AG09319 (cell line): ENCODE measurements at places on chromosomes 5 and 9.

- no peak for DNase-seq
These were observed 31.2 kb downstream of the HTR4 start for GRCh38 chr5:148623101-148623500.

- no peak for DNase-seq
These were observed 174.1 kb downstream of the SNX18 start for GRCh38 chr5:54691656-54692055.

DNA sequence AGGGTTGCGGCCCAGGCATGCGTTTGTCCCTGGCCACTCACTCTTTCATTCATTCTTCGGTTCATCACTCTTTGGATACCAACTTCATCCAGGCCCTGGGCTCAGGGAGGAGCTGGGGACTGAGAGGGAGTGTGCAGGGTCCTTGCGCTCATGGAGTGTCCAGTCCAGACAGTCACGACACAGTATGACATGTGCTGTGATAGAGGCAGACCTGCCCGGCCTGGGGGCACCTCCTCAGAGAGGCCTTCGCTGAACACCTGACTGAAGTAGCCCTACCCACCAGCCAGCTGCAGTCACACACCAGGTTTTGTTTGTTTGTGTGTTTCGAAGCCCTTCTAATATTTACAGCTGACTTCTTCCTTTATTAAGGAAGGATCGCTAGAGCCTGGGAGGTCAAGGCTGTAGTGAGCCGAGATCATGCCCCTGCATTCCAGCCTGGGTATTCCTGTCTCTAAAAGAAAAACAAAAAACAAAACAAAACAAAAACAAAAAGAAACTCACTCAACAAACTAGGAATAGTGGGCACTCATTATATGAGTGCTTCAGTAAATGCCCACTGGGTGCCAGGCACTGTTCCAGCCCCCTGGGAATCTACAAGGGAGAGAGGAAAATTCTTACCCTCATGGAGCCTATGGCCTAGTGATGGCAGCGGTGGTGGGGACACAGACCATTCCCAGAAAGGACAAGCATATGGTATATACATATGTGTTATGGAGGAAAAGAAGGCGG is 6.3 kb upstream of the PSD2 start:
- DNase-seq: no peak

DNA sequence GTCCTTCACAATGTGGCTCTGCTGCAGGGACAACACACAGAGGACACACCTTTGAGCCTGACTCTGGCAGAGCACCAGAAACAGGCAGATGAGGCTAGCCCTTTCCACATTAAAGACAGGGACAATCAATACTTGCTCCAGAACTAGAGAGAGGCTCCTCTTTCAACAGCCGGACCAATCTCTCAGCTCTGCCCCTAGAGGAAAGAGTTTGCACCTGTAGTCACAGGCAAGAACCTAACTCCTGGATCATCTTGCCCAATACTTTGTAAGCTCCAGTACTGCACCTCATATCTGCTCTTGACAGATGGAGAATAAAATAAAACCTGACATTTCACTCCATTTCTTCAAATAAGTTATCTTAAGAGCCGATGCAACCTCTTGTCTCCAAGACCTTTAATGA is 52.1 kb downstream of the EPB41L4A start:
- DNase-seq: no peak

DNA sequence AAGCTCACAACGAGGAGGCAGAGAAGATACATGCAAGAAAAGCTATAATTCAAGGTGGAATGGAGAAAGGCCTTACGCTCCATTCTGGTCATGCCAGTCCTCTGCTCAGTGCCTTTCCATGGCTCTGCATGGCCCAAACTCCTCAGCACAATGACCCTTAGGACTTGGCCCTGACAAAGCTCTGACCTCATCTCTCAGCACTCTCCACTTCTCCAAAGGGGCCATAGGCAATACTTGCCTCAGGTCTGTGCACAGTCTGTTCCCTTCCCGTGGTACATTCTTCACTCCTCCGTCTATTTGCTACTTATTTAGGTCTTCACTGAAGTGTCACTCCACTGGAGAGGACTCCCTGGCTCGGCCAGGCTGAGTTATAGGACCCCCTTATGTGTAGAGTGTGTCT is 24.7 kb downstream of the SLC36A3 start:
- DNase-seq: no peak

DNA sequence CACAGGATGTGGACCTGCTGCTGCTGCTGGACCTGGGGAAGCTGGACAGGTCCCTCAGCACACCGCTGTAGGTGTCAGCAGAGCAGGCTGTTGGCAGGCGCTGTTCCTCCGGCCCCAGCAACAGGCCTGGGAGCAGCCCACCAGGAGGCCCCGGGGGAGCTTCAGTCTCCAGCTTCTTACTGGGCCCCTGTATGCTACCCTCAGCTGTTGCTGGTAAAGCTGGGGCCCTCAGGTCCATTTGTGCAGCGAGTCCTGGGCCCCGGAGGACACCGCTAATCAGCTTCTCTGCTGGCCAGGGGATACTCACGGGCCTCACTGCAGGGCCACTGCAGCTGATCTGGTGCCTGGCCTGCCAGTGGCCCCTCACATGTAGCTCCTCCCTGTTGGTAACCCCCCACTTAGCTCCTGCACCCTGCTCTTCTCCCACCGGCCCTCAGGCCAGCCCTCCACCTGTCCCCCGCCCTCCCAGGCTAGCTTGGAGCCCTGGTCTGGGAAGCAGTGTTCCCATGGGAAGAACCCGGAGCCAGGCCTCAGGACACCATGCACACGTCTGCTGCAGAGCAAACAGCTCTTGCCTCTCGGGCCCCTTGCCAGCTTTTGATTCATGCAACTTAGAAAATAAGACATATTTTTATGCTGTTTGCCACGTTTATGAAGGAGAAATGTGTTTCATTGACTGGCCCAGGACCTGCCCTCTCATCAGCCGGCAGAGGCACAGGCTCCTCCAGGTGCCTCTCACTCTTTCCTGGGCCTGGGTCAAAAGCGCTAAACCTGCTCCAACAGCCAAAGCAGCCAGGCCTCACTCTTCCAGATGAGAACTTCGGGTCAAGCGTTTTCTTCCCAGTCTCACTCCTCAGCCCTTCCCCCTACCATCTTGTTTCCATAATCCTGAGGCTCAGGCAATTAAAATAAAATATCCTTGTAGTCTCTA is 61.0 kb upstream of the ADAMTS2 start:
- no peak for DNase-seq

DNA sequence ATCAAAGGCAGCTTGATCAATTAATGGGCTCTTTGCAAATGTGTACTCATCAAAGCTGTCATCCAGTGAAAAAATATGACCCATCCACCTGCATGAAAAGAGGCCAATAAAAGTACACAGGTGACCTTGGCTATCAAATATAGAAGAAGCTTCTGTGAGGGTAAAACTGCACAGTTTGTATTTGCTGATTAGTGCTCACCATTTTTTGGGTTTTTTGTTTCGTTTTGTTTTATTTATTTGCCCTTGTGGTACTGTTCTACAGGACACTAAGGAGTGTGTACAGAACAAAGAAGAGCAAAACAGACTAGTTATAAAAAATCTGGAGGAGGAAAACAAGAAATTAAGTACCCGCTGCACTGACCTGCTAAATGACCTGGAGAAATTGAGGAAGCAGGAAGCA is 101.3 kb downstream of the CNTLN start:
- DNase-seq: no peak

- DNase-seq: no peak
These were observed 516.4 kb downstream of the CCDC171 start for GRCh38 chr9:16069249-16069648.

GRCh38 chr9:88072831-88073375 is 65.4 kb downstream of the SPATA31C2 start:
- no peak for DNase-seq

GRCh38 chr5:127667926-127668325 is 19.0 kb downstream of the CTXN3 start:
- DNase-seq: no peak

DNA sequence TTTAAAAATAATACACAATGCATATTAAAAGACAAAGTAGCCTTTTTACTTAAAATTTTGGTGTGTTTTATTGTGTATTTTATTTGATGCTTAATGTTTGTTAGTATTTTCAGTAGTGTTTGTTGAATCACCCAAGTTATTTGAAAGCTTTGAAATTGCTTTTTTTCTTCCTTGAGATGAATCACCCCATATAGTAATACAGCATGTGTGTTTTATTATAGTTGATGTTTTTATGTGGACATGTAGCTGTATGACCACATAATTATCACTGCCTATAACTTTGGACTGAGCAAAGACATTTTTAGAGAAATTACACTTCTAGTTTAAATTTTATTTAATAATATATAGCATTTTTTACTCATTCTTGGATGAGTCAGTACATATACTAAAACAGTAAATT is 18.0 kb downstream of the FAM174A start:
- no peak for DNase-seq

DNA sequence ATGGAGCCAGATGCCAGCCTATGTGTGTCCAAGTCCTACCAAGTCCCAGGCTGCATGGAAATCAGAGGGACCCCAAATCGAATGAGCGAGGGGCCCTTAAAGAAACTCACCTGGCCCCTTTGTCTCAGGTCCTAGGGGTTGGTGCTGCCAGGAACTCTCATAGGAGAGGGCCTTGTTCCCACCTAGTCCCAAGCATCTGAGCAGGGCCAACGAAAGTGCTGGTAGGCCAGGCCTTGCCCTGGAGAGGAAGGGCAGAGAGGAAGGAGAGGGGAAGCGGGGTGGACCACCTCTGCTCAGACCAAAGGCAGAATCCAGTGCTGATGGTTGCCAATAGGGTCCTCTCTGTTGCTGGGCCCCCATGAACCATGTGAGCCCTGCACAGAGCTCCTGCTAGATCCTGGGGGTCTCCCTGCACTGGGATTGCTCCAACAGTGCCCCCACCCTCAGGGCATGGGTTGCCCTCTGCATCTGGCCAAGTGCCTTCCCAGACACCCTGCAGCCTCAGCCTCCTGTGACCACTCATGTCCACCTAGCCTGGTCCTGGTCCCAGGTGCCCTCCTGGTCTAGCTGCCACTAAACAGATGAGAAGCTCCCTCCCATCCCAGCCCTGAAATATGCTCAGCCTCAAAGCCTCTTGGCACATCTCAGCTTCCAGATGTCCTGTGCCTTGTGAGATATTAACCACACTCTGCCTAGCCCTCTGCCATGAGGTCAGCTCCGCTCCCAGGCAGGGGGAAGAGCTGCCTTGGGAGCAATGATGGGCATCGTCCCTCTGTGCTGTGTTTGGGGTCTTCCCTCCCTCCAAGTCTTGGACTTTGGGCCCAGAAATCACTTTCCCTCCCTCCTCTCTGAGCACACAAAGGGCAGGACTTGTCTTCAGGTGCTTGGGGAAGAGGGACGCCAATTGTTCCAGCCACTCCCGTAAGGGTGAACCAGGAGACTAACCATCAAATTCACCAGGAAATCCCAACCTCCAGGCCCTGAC is 109.6 kb downstream of the ADAMTS2 start:
- DNase-seq: no peak

GRCh38 chr9:134928436-134929192 is 10.9 kb upstream of the FCN1 start:
- DNase-seq: no peak

DNA sequence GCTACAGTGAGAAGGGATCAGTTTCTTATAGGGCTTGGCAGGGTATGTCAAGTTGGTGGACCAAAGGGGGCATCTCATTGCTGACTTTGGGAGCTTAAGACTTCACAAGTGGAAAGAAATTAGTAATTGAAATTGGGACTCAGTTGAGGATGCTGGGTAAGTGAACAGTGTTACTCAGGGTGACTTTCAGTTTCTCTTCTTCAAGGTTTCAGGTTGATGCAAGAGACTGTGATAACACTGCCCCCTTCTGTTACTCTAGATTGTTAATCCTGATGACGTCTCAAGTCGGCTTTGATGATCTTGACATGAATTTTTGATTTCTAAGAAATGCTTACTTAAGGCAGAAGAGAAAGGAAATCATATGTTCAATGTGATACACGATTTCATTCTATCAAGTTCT is 21.3 kb downstream of the KCTD16 start:
- peak; percentile 53 for DNase-seq

DNA sequence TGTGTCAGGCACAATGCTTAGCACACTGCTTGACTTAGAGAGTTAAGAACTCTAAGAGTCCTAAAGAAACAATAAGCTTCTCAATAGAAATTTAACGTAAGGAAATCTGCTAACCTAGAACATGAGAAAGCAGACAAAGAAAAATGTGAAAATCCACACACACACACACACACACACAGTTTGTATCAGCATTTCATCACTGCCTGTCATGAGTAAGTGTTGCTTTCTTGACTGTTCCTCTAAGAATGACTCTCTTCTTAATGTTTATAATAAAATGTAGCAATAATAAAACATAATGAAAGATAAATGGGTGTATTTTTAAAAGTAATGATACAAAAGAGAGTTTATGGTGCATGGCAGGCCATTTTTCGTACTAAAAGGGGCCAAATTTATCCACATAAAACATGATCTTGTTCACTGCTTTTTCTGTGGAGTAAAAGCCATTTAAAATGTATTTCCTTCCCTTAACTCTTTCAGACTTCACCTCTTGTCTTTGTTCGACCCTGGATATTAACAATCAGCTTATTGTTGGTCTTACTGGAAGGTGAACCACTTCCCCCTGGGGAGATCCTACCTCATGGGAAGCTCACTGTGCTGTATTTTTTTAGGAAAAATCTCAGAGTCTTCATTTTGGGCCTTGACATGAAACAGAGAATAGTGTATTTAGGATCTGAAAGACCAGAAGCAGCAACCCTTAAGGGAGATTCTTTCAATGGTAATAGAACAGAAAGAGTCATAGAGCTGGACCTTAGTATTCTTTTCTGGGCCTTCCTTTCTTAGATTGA is 107.3 kb upstream of the ANKRD55 start:
- no peak for DNase-seq

DNA sequence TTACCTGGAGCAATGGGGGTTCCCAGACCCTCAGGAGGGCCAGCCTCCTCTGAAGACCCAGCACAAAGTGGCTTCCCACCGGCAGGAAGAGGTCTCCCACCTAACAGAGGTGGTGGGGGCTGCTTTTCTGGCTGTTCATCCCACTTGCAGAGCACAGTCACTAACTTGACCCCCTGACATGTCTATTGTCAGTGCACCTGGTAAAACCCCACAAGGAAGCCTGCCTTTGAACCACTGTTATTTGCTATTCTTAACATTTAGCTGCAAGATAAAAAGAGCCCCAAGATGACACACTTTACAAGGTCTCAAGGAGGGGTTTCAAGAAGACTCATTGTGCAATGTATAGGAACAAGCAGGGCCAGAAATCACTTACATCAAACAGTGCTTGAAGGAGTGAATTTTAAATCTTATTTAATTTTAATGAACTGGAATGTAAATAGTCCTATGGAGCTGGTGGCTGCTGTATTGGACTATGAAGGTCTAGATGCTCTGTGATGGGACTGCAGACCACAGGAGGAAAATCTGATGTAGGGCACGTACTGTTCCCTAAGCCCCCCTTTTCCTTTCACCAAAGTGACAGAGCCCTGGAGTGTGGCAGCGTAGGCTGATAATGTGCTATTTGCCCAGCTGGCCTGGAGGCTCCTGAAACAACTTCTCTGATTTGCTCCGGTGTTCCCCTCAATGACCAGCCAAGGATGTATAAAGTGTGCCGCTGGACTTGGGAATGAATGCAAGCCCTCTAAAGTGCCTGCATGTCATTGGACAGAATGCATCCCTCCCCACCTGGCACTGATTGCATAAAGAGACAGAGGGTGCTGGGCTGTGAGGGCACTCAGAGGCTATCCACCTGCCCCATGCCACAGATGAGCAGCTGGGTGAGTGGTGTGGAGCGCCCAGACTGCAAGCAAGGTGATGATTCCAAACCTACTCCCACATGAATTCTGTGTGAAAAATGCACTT is 80.2 kb downstream of the PTPN3 start:
- no peak for DNase-seq

- no peak for DNase-seq
These were observed 505 bp downstream of the SPTAN1 start for GRCh38 chr9:128552744-128553440.

GRCh38 chr5:14138608-14139540 is 4.3 kb upstream of the TRIO start:
- DNase-seq: no peak

- DNase-seq: no peak
These were observed 17.3 kb upstream of the EXOC3 start for GRCh38 chr5:425714-426113.
